ENCODE measurements at places on chromosomes 6 and 20.

GRCh38 chr6:19754686-19755085 lies 82.5 kb upstream of the ID4 start:
- no peak for DNase-seq

GRCh38 chr20:52103335-52103912 lies 88.2 kb downstream of the ZFP64 start:
- no peak for DNase-seq

DNA sequence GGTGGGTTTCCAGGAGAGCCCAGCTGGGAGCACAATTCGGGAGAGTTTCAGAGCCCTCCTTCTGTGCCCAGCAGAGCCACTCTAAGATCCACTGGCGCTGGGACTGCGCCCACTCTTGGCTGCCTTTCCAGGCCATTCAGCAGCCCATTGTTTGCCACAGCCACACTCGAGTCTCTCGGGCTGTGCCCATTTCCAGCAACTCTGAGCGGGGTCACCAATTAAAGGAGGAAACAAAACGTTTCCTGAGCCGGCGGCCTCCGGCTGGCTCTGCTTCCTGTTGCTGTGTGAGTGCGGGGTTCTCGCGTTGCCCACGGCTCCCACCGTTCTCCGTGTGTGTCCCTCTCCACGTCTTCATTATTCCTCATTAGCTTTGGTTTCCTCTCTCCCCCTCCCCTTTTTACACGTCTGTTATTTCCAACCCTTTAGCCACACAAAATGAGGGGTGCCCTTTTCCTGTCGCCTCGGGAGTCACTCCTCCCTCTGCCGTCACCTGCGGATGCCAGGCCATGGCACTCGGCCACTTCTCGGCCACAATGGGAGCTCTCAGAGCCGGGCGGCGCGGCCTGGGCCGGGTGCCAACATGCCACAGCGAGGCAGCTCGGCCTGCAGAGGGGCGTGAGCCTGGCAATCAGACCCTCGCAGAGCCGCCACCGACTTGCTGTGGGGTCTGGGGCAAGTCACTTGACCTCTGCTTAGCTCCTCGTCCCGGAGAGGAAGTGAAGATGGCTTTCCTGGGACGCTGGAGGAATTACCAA lies 94.3 kb upstream of the NKX2-2 start:
- no peak for DNase-seq

DNA sequence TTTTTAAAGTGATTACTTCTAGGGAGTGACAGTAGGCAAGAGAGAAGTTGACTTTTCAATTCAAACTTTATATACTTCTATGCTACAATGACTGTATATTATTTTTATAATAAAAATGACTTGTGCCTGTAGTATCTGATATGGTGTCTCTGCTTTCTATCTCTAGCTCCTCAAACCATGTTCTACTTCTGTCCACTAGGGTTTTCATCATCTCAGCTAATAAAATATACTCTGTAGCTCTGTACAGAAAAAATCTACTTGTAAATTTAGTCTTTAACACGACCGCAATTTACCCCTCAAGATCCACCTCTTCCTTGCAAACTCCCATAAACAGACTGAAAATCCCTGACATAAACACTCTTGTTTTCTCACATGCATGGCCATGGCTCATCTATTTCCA lies 42.3 kb downstream of the HBS1L start:
- DNase-seq: no peak

DNA sequence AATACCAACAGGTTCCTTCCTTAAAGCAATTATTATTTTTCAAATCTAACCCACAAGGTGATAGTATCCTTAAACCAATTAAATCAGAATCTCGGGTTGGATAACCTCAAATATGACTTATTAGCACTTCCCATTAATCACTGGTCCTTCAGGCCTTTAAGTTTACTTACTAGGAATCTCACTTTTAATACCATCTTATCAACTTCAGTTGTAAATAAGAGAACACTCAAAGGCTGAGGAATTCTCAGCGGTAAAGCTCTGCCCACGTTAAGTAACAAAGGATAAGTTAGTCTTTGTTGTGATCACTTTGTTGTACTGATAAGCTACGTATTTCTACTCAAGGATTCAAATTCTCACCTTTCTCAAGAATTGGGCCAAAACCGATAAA lies 82.0 kb downstream of the OR2B2 start:
- DNase-seq: no peak
